ENCODE measurements at places on chromosomes 6 and 20. TPM values are rescaled to one million over a fixed set of nuclear protein-coding genes. Genes with fewer than 3 reads are reported as not detected.

DNA sequence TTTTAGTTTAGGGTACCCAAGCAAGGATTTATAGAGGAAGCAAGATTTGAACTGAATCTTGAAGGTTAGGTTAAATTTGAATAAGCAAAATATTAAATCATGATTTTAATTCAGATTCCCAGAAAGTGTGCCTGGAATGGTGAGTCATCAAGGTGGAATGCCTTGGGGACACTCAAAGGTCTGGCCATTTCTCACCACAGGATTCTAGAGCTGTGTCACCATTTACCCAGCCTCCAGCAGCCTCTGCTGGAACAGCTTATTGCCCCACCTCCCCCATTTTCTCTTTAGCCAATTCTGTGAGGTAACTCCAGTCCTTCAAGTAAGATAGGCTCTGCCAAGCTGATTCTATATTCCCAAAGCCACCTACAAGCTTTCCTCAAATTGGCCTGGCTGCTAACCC, 181.4 kb downstream of the SIM1 start:
- no peaks in the 10 kb centered on the region for H3K27me3 ChIP-seq
- H3K36me3 ChIP-seq = no peaks in the 10 kb centered on the region
- H3K27ac ChIP-seq = no peak overlapping the region
- H3K4me3 ChIP-seq = no peak overlapping the region

GRCh38 chr20:17684077-17684888, 2.2 kb upstream of the RRBP1 start:
- no peaks in the 10 kb centered on the region for H3K36me3 ChIP-seq
- no peak overlapping the region for H3K4me3 ChIP-seq
- DNase-seq = peak; percentile 41
- H3K27me3 ChIP-seq = no peaks in the 10 kb centered on the region
- peaks cover 38% of the 10 kb centered on the region for H3K4me1 ChIP-seq

- H3K4me3 ChIP-seq = no peak overlapping the region
- H3K4me1 ChIP-seq = peaks cover 23% of the 10 kb centered on the region
- H3K27me3 ChIP-seq = peaks cover 9% of the 10 kb centered on the region
- DNase-seq = no peak
Measured at GRCh38 chr6:166629628-166630027, 2.6 kb upstream of the RPS6KA2 start.

GRCh38 chr6:55130806-55131324, 43.5 kb upstream of the HCRTR2 start:
- H3K4me1 ChIP-seq = no peaks in the 10 kb centered on the region
- H3K36me3 ChIP-seq = no peaks in the 10 kb centered on the region
- no peak overlapping the region for H3K27ac ChIP-seq
- H3K4me3 ChIP-seq = no peak overlapping the region

- H3K27me3 ChIP-seq = no peaks in the 10 kb centered on the region
- no peaks in the 10 kb centered on the region for H3K4me1 ChIP-seq
- no peak overlapping the region for H3K27ac ChIP-seq
- no peaks in the 10 kb centered on the region for H3K36me3 ChIP-seq
Measured at GRCh38 chr6:76861403-76861802, 601.9 kb downstream of the HTR1B start.

DNA sequence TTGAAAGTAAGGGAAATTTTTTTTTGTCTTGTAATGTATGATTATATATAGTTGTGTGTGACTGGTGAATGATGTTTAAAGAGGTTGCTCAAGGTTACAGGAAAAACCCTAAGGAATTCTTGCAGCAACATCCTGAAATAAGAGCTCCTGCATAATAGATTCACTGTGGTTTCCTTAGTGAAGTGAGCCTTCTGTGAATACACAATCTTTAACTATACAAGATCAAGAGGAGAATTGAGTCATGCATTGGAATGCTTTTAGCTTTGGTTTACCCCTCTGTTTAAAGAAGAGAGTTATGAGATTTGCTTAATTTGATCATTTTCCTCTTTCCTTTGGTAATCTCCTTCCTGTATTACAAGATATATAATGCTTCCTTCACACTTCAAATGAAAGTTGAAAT, 141.6 kb upstream of the EYA4 start:
- no peak overlapping the region for H3K4me3 ChIP-seq
- no peak for DNase-seq
- no peak overlapping the region for H3K27ac ChIP-seq

MOCS1 gene
- total RNA-seq = 28.3 TPM

ANKRD66 gene
- total RNA-seq = not detected

All from transverse colon (tissue), 4 donors.